Activated CD8-positive, alpha-beta memory T cell treated with anti-CD3 and anti-CD28 coated beads for 1 hour (primary cell): ENCODE measurements at places on chromosomes 7 and 10.

DNA sequence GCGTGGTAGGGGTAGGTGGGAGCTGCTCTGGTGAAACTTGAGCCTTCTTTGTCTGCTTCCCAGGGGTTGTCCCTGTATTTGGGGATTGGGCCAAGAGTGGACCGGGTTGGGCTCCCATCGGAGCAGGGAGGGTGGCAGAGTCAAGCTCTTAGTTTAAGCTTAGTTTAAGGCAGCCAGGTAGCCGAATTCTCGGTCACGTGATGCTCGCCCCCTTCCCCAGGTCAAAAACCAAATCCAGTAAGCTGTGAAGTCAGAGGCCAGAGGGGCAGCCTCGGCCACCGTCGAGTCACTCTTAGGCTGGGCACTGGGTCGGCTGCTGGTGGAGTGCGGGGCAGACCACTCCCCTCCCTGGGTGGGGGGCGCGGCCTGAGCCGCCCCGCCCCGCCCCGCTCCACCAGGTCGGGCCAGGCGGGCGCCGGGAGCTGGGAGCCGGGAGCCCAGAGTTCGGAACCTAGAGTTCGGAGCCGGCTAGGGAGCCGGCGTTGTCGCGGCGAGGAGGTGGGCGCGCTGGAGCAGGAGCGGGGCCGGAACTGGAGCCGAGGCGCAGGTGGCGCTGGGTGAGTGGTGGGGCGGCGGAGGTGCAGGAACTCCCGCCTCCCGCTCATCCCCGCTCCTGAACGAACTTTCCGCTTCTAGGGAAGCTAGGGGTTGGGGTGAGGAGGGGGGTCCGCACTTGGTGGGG is 2.8 kb upstream of the LZTS2 start:
- DNase-seq: no peak

DNA sequence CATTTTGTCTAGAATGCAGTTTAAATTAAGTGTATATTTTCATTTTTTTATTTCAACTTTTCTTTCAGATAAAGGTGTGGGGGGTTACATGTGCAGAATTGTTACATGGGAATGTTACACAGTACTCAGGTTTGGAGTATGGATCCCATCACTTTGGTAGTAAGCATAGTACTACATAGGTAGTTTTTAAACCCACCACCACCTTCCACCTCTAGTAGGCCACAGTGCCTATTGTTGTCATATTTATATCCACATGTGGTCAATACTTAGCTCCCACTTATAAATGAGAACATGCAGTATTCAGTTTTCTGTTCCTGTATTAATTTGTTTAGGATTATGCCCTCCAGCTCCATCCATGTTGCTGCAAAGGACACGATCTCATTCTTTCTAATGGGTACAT is 200.6 kb downstream of the CCDC7 start:
- DNase-seq: no peak

DNA sequence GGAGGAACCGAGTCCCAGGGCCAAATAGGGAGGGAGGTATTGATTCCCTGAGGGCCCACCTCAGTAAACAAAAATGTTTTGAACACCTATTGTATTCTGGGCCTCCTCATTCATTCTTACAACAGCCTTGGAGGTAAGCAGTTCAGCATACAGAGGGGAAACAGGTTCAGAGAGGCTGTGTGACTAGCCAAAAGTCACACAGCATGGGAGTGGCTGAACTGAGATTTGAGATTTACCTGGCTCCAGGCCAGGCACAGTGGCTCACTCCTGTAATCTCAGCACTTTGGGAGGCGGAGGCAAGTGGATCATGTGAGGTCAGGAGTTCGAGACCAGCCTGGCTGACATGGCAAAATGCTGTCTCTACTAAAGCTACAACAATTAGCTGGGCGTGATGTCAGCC is 107.2 kb downstream of the TMEM130 start:
- DNase-seq: no peak

- no peak for DNase-seq
Observed at GRCh38 chr7:116167177-116167576, 43.2 kb upstream of the TES start.

DNA sequence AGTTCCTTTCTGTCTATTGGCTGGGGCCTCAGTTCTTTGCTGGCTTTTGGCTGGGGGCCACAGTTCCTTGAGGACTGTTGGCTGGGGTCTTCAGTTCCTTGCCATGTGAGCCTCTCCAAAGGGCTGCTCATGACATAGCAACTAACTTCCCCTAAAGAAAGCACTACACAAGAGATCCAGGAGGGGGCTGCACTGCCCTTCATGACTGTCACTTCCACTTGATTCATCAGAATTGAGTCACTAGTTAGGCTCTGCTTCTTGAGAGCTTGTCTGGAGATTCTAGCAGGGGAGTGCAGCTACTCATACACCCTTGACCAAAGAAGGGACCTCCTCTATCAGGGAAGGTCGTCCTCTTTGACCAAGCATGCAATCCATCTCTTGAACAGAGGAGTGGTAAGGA is 38.0 kb upstream of the MKX start:
- DNase-seq: no peak

DNA sequence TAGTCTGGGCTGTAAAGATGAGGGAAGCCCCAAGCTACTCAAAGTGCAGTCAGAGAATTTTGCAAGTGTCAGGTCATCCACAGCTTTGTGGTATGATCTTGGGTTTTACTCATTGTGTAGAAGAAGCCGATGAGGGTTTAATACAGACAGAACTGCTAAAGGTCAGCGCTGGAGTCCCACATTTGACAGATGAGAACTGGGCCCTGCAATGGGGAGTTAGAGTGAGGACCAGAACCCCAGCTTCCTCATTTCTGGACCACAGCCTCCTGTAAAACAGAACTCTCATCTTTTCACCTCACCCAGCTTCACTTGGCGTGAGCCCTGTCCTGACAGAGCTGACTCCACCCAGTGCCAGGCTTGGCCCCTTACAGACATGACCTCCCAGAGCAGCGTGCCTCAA is 20.1 kb downstream of the LRRC20 start:
- no peak for DNase-seq

- DNase-seq: no peak
Observed at GRCh38 chr10:15300697-15301096, 70.4 kb downstream of the FAM171A1 start.

DNA sequence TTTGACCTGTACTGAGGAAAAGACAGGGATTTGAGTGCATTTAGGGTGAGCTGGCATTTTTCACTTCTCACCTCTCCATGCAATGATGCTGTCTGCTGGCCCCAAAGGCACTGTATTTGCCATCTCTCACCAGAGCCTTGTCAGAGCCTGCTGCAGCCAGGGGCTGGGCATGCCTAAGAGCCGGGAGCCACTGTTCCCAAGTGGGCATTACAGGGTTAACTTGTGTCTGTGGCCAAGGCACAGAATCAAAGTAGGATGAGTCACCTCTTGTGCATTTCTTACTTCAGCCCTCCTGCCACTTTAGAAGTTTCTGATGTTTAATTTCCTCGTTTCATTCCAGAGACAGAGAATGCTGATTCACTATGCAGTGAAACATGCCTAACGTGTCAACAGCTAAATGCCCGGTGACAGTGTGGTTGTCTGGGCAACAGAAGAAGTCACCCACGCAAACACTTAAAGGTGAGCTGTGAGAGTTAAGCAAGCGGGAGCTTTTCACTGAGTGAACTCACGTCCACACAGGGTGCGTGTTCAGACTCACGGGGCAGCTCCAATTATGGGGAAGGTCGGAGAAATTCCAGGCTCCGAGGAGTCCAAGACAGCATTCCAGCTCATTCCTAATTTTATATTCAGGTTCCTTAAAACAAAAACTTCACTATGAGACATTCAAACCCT is 57.1 kb upstream of the IGFBP3 start:
- no peak for DNase-seq

- no peak for DNase-seq
Observed at GRCh38 chr7:89760690-89761089, 393.6 kb upstream of the STEAP1 start.
